ENCODE measurements at places on chromosomes 11 and 22.

GRCh38 chr11:72037554-72038311, 39.0 kb downstream of the IL18BP start:
- DNase-seq: no peak

GRCh38 chr11:63508745-63509144, 2.9 kb downstream of the LGALS12 start:
- no peak for DNase-seq

GRCh38 chr11:39078465-39078864, 2381.0 kb downstream of the LRRC4C start:
- DNase-seq: no peak

GRCh38 chr11:12914400-12914912, 94.7 kb upstream of the RASSF10 start:
- DNase-seq: no peak

DNA sequence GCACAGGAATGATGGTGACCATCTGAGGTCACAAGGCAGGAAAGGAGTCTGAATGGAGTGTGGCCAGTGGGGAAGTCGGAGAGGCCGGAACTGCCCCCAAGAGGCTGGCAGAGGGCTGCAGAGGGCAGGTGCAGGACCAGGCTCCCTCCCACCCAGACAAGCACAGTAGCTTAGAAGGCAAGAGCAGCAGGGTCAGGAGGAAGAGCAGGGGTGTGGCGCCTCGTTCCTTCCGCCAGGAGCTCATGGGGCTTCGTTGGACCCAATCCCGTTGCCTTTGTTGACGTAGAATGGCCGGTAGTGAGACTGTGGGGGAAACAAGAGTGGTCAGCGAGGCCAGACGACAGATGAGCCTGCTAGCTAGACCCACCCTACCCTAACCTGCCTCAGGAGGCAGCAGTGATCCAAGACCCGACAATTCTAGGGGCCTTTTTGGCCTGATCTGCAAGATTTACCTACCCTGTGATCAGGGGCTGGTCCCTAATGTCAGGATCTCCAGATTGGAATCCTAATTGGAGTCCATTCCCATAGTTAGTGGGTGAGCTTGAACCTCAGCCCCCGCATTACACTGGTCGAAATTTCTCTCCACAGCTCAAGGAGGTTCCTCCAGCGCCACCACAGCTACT, 25.6 kb downstream of the TRIM29 start:
- DNase-seq: no peak

DNA sequence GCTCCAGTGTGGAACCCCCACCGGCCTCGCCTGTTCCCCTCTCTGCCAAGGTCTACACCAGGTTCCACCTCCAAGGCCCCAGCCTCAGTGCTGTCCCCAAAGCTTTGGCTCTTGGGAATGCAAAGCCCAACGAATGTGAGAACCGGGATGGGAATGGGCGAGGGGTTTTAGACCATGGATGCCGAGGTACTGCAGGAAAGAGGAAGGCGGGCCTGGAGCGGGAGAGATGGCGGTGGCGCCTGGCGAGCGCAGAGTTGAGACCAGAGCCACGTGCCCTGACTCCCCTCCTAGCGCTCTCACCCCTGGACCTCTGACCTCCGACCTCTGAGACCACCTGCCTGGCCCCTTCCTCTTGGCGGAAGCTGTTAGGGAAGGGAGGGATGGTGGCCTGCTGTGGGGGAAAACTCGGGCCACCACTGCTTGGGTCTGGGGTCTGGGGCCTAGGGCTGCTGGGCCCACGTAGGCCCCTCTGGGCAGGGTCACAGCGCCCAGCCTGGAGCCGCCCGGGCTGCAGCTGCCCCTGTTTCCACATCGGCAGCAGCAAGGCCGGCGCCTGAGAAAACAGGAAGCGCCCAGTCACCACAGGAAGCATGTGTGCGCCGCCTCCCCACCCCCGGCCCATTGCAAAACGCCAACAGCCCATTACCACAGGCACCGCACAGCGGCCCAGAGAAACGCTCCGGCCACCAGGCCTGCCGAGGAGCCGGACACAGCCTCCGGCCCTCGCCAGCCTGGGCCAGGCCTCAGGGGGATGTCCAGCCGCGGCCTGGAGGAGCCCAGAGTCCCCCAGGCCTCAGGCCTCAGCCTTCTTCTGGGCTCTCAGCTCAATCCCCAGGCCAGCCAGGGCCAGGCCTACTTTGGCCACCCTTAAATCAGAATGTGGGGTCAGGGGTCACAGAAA, 13.8 kb upstream of the SLC39A13 start:
- DNase-seq: no peak

- DNase-seq: no peak
Observed at GRCh38 chr22:39012533-39013511, 1.2 kb upstream of the APOBEC3C start.

GRCh38 chr11:100910808-100911207, 218.8 kb downstream of the PGR start:
- DNase-seq: no peak

Measured in stimulated activated CD4-positive, alpha-beta T cell treated with anti-CD3 and anti-CD28 coated beads, Interleukin-12 subunit alpha, Interleukin-12 subunit beta, amount 100 ng/mL, for 48 hours (primary cell).